ENCODE measurements at places on chromosomes 2 and 18. TPM values are rescaled to one million over a fixed set of nuclear protein-coding genes. Genes with fewer than 3 reads are reported as not detected.

The ITGB6 gene
- polyA plus RNA-seq = 40.8 TPM

The GKN2 gene
- not detected for polyA plus RNA-seq

The RAMP1 gene
- 41.6 TPM for polyA plus RNA-seq

The ABI2 gene
- 41.6 TPM for polyA plus RNA-seq
